Activated T-helper 1 cell treated with Interleukin-2 at 50 U/mL for 16 hours (primary cell): ENCODE measurements at places on chromosomes 13 and 19.
A peak's percentile ranks its signal among the peaks of the same experiment; 100 is the strongest.

DNA sequence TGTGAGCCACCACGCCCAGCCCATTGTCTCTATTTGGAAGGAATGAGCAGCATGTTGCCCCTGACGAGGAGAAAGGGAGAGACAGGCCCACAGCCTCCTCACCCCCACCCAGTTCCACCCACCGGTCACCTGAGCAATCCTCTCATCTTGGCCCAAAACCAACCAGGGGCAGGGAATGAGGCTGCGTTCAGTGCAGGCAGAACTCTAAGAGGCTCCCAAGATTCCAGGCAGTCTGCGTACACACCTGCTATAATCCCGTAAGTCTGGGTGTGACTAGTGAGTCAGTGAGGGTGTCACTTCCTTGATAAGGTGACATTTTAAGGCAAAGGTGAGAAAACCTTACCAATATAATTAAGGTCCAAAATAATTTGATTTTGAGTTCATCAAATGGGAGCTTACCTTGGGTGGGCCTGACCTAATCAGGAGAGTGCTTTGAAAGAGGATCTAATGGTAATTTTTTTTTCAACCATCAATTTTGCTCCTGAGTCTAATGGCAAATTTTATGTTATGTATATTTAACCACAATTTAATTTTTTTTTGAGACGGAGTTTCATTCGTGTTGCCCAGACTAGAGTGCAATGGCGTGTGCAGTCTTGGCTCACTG is 26.9 kb upstream of the KLF2 start:
- DNase-seq = no peak

GRCh38 chr19:19594381-19594780 is 24.1 kb downstream of the PBX4 start:
- DNase-seq = no peak

DNA sequence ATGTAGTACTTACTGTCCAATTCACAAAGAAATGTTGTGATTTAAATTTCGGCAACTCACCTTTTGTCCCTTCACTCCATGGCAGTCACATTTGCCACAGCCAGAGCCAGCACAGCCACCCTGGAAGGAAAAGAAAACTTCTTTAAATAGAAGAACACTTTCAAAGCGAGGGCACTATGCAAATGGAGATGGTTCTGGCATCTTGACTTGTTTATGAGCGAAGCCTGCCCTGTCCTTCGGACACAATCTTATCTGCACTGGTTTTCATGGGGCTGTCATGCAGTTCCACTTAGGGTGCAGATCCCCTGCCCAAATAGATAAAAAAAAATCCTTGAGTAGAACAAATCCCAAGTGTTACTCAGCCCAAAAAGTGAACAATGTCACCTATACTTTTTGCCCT is 64.3 kb downstream of the COL4A1 start:
- no peak for DNase-seq

- DNase-seq = no peak
These were observed 325.5 kb downstream of the KCNRG start for GRCh38 chr13:50340551-50341287.

GRCh38 chr19:10416083-10416379 is 4.3 kb upstream of the PDE4A start:
- DNase-seq = no peak

DNA sequence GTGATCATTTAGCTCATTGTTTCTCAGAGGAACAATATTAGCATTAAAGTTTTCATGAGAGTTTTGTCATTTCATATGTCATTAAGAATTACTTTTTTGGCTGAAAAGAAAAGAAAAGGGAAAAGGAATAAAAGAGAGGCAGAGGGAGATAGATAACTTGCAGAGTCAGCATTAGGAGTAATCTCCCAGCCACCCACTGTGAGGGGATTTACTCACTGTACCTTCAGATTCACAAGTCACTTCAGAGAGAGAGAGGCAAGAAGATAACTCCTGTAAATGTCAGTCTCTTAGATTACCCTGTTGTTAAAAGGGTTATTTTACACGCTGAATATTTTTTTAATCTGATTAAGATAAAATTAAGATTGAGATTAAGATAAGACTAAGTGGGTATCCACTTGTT is 125.2 kb downstream of the POU4F1 start:
- no peak for DNase-seq

DNA sequence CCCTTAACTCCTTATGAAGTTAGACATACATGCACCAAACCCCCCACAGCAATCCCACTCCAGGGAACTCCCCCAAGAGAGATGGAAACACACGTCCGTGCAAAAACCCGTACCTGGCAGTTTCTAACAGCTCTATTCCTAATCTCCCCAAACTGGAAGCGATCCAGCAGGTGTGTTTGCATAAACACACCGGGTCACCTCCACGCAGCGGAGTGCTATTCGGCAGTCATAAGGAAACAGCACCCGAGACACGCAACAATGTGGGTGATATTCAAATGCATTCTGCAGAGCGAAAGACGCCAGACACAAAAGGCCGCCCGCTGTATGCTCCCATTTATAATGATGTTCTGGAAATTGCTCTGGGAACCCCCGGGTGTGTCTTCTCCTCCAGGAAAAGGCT is 6.8 kb upstream of the ZNRF4 start:
- DNase-seq = no peak

GRCh38 chr13:25046985-25047511 is 48.9 kb upstream of the PABPC3 start:
- DNase-seq = no peak

GRCh38 chr13:90701264-90701663 is 646.2 kb upstream of the MIR17HG start:
- DNase-seq = no peak

GRCh38 chr19:15438124-15438496 is 11.6 kb downstream of the WIZ start:
- DNase-seq = no peak

- no peak for DNase-seq
These were observed 1.3 kb downstream of the PMIS2 start for GRCh38 chr19:35587321-35587720.

DNA sequence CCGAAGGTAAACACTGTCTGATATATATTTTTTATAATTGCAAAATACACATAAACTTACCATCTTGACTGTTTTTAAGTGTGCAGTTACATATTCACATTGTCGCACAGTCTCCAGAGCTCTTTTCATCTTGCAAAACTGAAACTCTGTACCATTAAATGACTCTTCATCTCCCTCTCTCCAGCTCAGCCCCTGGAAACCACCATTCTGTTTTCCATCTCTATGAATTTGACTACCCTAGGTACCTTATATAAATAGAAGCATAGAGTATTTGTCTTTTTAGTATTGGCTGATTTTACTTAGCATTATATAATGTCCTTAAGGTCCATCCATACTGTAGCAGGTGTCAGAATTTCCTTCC is 45.8 kb downstream of the LRCH1 start:
- DNase-seq = no peak

DNA sequence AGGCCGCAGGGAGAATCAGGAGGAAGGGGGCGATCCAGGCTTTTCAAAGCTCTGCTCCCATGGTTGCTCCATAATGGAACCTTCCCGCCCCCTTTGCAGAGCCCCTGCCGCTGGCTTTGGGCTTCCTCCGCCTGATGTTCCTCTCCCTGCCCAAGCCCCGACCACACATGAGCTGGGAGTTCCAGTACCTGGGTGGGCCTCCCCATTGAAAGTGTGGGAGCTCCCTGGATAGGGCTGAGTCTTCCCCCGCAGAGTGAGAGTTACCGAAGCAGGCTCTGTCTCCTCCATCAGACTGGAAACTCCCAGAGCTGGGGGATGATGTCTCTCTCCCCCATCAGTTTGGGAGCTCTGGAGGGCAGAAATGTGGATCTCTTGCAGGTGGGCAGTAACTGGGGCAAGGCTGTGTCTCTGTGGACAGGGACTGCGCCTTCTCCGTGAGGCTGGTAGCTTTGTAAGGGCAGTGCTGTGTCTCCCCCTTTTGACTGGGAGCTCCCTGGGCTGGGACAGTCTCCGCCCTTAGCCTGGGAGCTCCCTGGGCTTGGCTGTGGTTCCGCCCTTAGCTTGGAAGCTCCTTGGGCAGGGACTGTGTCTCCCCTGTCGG is 722 bp downstream of the DCAF15 start:
- no peak for DNase-seq

GRCh38 chr19:33064458-33064791 is 263 bp downstream of the RHPN2 start:
- no peak for DNase-seq

- DNase-seq = no peak
These were observed 26.9 kb downstream of the RFX1 start for GRCh38 chr19:13979244-13979615.

DNA sequence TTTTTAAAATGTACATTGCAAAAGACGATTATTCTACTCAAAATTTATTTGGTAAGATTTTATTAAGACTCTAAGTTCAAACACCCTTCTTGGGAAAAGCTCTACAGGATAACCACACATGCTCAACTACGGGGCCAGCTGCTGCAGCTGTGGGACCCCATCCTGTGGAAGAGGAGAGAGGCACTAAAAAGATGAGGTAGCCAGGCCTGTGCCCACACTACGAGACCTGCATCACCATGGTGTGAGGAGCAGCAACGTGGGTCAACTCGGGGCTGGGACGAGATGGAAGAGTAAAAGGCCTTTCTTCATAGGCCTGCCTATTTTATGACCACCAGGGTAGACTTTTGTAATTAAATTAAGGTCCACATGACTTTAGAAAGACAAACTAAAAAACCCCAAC is 4.6 kb upstream of the CCNP start:
- no peak for DNase-seq

- no peak for DNase-seq
These were observed 63.8 kb upstream of the USP29 start for GRCh38 chr19:57055956-57056355.

GRCh38 chr19:41863209-41863931 is 3.3 kb downstream of the RPS19 start:
- no peak for DNase-seq

DNA sequence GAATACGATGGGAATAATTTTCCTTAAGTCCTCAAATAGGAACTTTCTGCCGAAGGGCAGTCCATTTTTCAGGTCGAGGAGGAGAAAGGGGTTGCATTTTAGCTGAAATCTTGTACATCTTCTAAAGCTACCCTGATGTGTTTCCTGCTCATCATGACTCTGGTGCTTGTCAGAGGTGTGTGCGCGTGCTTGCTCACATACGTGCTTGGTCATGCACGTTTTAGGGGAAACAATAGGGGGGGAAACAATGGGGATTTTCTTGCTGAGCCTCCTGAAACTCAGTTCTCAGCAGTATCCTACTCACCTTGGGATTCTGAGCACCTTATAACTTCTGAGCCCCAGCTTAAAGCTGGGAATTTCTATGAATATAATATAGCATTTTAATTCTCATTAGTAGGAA is 44.7 kb downstream of the TM9SF2 start:
- DNase-seq = no peak

DNA sequence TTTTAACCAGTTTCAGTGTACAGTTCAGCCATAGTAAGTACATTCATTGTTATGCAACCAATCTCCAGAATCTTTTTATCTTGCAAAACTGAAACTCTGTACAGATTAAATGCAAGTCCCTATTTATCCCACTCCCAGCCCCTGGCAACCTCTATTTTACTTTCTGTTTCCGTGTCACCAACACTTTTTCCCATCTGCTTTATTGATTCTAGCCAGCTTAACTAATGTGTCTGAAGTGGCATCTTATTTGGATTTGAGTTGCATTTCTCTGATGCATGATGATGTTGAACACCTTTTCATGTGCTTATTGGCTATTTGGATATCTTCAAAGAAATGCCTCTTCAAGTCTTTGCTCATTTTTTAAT is 18.9 kb downstream of the SPATA13 start:
- DNase-seq = no peak

DNA sequence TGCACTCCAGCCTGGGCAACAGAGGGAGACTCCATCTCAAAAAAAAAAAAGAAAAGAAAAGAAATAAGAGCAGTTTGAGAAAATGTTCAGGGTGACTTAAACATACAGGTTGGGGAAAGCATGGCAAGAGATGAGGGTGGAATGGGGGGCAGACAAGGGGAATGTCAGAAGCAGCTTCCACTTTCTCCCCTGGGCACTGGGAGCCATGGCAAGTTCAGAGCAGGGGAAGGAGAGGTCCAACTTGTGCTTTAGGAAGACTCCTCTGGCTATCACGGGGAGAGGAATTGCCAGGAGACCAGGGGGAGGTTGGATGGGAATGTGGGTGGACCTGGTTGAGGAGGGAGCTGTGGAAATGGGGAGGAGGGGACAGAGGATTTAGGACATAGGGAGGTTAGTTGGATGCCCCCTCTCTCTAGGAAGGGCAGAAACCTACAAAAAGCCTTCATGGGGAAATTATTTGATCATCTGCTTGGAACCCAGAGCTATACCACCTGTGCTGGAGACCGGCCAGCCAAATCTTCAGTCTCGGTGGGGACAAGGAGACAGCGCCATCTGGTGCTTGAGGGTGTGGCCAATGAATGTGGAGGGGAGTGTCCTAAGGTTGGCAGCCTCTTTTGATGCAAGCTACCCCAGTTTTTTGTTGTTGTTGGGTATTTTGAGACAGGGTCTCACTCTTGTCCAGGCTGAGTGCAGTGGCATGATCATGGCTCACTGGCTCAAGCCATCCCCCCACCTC is 7.3 kb upstream of the STRN4 start:
- DNase-seq = peak; percentile 43

DNA sequence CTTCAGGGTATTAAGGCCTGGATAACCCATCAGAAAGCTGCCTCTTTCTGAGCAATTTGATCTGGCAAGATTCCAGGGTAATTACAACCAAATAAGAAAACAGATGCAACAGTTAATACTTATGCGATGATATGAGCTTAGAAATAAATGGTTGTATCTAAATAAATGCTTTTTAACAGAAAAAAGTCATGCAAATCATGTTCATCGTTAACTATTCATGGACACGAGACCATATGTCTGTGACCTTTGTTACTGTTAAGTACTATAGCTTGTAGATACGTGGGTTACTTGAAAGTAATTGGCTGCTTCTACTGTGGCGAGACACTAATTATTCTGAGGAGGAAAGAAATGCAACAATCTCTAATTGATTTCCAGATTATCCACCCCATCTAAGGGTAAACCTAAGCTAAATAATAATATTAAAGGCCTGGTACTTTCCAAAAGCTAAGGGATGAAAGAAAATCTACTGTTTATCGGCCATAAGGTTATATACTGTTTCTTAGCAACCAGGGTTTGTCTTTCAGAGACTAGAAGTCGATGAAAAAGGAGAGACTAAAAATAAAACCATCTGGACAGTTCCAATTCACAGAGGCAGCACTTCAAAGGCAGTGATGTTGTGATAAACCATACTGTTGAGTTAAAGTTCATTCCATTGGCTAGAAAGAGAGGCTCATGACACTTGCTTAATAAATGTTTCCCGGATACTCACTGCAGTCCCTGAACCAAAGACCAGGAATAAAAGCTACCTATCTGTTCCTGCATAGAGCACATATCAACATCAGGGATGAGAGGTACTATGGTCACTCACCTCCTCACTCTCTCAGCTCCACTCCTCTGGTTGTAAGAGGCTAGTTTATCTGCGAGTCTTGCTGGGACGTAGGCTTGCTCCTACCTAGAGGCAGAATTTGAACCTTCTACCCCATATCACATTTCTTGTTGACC is 1.5 kb downstream of the EPSTI1 start:
- DNase-seq = no peak
